SHP77 (cell line): ENCODE measurements at places on chromosomes 7 and 10.
A peak's percentile ranks its signal among the peaks of the same experiment; 100 is the strongest.

DNA sequence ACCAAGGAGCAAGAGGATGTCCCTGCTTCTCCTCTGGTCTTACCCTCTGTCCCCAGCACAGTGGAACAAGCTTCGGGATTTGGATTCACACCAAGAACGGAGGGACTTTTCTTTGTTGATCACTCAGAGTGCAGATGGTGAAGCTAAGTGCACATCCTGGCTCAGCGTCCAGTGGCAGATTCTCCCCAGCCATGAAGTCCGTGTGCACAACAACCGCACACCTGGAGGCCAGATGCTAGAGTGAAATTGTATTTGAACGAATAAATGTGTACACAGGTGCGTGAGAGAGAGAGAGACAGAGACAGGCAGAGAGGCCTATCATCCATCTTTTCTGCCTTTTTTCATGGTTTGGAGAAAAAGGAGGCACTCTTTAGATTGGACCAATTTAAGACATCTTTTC is 31.5 kb downstream of the ASB13 start:
- peak; percentile 48 for DNase-seq

- no peak for DNase-seq
Observed at GRCh38 chr7:20374399-20374798, 43.7 kb downstream of the ITGB8 start.

DNA sequence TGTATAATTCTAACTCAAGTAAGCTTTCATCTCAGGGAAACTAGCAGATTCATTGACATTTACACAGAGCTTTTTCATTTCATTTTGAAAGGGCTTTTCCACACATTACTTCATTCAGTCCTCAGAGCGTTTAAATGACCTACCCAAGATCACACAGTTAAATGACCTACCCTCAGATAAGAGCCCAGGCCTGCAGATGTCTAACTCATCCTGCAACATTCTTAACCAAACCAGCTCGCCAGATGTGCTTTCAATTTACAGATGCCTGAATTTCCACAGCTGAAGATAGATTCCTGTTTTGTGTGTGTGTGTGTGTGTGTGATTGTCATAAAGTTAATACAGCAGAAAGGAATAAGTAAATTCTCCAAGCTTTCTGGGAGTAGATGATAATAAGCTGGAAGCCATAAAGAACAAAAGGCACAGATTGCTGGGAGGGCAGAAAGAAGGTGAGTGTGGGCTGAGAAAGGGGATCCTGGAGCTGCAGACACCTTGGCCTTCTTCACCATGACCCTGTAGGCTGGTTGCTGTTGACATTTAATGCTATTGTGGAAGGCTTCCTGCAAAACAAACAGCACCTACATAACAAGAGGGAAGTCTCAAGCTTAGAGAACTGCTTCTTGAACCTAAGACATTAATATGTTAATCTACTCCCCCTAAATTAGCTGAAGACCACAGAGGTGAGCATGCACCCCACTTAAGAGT is 489.7 kb upstream of the CELF2 start:
- DNase-seq: no peak

DNA sequence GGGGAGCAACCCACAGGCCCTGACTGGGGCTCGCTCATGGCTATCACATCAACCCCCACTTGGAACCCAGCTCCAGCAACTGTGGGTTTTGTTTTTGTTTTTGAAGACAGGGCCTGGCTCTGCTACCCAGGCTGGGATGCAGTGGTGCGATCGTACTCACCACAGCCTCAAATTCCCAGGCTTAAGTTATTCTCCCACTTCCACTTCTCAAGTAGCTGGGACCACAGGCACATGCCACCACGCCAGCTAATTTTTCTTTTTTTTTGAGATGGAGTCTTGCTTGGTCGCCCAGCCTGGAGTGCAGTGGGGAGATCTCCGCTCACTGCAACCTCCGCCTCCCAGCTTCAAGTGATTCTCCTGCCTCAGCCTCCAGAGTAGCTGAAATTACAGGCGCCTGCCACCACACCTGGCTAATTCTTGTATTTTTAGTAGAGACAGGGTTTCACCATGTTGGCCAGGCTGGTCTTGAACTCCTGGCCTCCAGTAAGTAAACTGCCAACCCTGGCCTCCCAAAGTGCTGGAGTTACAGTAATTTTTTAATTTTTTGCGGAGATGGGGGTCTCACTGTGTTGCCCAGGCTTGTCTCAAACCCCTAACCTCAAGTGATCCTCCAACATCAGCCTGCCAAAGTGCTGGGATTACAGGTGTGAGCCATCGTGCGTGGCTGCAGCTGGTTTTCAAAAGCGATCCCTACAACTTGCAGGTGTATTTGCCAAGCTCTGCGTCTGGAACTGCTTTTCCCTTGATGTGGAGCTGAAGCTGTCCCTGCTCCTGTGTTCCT is 228.7 kb downstream of the SKIDA1 start:
- no peak for DNase-seq

- no peak for DNase-seq
Observed at GRCh38 chr7:132218876-132219275, 357.4 kb downstream of the PLXNA4 start.

DNA sequence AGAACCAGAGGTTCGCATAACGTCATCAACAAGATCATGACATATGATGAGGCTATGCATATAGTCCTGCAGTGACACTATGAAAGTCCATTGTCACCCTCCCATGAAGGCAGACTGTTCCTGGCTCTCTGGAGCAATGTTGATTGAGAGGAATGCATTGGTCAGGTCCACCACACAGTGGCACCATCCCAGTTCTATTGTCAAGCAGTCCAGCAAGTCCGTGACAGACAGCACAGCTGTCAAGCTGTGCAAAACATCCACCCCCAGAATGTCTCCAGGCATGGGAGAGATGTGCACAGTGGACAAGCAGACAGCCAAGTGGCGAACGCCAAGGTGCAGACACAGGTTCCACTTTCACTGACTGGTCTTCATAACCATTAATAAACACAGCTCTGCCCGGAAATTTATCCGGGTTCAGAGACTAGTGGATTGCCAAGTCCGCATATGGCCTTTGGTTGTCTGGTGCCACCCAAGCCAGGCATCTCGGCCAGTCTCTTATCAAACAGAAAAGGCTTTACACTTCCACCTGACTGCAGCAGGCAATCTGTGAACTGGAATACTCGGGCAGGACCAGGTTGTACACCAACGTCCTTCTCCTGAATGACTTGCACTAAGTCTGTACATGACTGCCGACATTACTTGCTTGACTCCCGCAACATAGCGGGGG is 7.2 kb downstream of the RNF133 start:
- no peak for DNase-seq

DNA sequence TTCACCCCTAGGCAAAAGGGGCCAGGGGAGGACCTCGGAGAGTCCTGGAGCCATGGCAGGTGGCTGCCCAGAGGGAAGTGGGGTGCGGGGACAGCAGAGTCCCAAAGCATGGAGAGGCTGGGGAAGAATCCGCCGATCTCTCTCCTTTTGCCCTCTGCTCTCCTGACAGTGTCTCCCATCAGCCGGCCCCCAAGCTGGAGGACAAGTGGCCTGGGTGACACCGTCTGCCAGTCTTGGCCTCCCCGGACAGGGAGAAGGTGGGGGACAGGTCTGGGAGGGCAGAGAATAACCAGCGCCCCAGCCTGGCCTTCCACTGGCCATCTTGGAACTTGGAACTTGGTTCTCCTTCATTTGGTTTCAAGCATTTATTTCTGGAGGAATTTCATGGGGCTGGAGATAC is 77.9 kb downstream of the CAMK1D start:
- DNase-seq: no peak

- no peak for DNase-seq
Observed at GRCh38 chr10:104328896-104329710, 9.2 kb downstream of the ITPRIP start.

GRCh38 chr7:116166156-116166555 is 44.2 kb upstream of the TES start:
- DNase-seq: no peak
